ENCODE measurements at places on chromosomes 5 and 9. TPM values are rescaled to one million over a fixed set of nuclear protein-coding genes. Genes with fewer than 3 reads are reported as not detected.

The NFIL3 gene
- 59.9 TPM for total RNA-seq

The TYRP1 gene
- total RNA-seq, result 5.1 TPM

The ARL14EPL gene
- not detected for total RNA-seq

The SPINK4 gene
- not detected for total RNA-seq

The PCDHGA3 gene
- 2.1 TPM for total RNA-seq

The MED10 gene
- 18.9 TPM for total RNA-seq

The PAM gene
- total RNA-seq, result 248 TPM

The FOXI1 gene
- not detected for total RNA-seq

The CYLC2 gene
- total RNA-seq, result not detected

The ZDHHC11B gene
- 44.4 TPM for total RNA-seq

The THBS4 gene
- 1.7 TPM for total RNA-seq

The CATSPER3 gene
- total RNA-seq, result 0.54 TPM

The RPL35 gene
- total RNA-seq, result 758 TPM

The LCN2 gene
- total RNA-seq, result 281 TPM

The PHF24 gene
- total RNA-seq, result 1.0 TPM

The SLC24A2 gene
- total RNA-seq, result 0.20 TPM

The NSA2 gene
- total RNA-seq, result 78.3 TPM

The OLFM1 gene
- total RNA-seq, result 24.8 TPM

The SAXO1 gene
- total RNA-seq, result 0.54 TPM

The MOB3B gene
- total RNA-seq, result 12.9 TPM

The DAB2 gene
- 100 TPM for total RNA-seq

The TAF11L8 gene
- not detected for total RNA-seq

The ORM2 gene
- 0.77 TPM for total RNA-seq

The MZB1 gene
- total RNA-seq, result 12.2 TPM

The SPINK6 gene
- total RNA-seq, result not detected

The DOCK2 gene
- total RNA-seq, result 66.6 TPM

The IPPK gene
- 6.7 TPM for total RNA-seq

The LHX3 gene
- not detected for total RNA-seq

The FBP2 gene
- total RNA-seq, result 0.88 TPM

The CDH10 gene
- total RNA-seq, result 0.28 TPM

The SPATA31A3 gene
- total RNA-seq, result not detected

The CCL28 gene
- total RNA-seq, result 6.4 TPM

The MEIKIN gene
- total RNA-seq, result not detected

The GLRA1 gene
- not detected for total RNA-seq

The MTRR gene
- 115 TPM for total RNA-seq

The PCDHB2 gene
- total RNA-seq, result 6.8 TPM

The PCDHA5 gene
- 0.46 TPM for total RNA-seq

The CDC20B gene
- 1.4 TPM for total RNA-seq

Data from lung (tissue), 17 donors.